Hematopoietic multipotent progenitor cell treated with erythropoietin and hydrocortisone succinate and interleukin-3 and kit ligand, for 6 days (in vitro differentiated cells): ENCODE measurements at places on chromosomes 3 and 15.
A peak's percentile ranks its signal among the peaks of the same experiment; 100 is the strongest.

GRCh38 chr3:155385896-155386625, 92.6 kb upstream of the STRIT1 start:
- no peak for DNase-seq

GRCh38 chr15:67433495-67434099, 87.3 kb upstream of the C15orf61 start:
- DNase-seq = peak; percentile 58

DNA sequence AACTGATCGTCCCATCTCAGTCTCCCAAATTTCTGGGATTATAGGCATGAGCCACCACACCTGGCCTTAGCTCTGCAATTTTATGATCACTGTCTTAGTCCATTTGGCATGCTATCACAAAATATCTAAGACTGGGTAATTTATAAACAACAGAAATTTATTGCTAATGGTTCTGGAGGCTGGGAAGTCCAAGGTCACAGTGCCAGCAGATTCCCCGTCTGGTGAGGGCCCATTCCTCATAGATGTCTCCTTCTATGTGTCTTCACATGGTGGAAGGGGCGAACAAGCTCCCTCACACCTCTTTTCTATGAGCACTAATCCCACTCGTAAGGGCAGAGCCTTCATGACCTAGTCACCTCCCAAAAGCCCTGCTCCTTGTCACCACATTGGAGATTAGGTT, 55.3 kb upstream of the KIF23 start:
- DNase-seq = no peak

- no peak for DNase-seq
Observed at GRCh38 chr15:93033434-93034045, 55.5 kb downstream of the RGMA start.
